T follicular helper cell (primary cell): ENCODE measurements at places on chromosomes 5 and 9.

GRCh38 chr5:52894451-52894850, 94.7 kb upstream of the ITGA2 start:
- no peak for DNase-seq

DNA sequence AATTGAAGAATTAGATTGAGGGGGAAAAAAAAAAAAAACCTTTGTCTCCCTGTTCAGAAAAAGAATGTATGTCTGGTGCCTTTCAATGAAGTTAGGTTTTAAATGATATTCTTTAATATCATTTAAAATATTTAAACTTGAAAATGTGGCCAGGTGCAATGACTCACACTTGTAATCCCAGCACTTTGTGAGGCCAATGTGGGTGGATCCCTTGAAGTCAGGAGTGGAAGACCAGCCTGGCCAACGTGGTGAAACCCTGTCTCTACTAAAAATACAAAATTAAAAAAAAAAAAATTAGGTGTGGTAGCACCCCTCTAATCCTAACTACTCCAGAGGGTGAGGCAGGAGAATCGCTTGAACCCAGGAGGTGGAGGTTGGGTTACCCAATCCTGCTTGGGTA, 111.1 kb upstream of the RASA1 start:
- DNase-seq: no peak

GRCh38 chr5:11595045-11595444, 309.2 kb downstream of the CTNND2 start:
- DNase-seq: no peak

DNA sequence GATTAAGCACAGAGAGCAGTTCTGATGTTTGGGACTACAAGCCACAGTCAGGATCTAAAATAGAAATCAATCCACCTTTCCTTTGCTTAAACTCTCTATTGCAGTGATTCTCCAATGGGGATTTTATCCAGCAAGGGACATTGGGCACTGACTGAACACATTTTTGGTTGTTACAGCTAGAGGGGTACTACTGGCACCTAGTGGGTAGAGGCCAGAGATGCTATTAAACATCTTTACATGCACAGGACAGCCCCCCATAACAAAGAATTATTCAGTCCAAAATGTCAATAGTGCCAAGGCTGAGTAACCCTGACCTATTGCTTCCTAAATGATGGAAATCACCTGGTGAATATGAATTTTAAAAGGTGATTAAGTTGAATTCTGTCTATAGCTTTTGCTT, 12.0 kb downstream of the ZNF622 start:
- DNase-seq: no peak

DNA sequence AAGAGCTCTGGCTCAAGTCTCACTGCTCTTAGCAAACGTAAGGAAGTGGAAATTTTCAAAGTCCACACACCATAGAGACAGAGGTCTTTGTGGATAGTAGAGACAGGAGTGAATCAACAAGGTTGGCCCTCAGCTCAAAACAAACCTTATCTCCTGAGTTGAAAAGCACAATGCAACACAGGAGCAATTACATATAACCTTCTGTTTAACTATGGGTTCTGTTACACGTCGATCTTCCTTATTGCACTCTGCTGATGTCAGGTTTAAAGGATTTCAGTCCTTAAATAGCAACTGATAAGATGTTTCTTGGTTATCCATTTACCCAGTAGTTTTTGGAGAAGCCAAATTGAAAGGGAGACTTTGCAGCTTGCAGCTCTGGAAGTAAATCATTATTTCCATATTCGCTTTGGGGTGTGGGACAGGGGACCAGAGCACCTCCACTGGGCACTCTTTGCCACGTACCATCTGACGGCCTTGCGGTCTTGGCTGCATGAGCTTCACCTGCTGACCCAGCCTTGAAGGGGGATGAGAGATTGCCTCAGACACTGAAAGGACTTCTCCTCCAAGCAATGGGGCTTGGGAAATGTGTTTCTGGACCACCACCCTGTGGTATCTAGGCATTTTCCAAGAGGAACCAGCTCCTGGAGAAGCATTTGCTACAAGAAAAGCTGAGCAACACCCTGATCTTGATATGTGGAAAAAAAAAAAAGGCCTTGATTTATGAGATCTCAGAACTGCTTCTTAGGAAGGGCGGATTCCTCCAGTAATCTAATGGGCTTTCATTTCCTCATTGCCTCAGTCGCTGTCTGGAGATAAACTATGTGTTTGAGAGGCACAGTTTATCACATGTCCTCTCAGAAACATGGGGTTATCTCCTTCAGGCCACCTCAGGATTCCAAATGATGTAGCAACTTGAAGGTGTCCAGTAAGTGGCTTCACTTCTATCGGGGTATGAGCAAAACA, 56.2 kb upstream of the ZNF622 start:
- DNase-seq: no peak

DNA sequence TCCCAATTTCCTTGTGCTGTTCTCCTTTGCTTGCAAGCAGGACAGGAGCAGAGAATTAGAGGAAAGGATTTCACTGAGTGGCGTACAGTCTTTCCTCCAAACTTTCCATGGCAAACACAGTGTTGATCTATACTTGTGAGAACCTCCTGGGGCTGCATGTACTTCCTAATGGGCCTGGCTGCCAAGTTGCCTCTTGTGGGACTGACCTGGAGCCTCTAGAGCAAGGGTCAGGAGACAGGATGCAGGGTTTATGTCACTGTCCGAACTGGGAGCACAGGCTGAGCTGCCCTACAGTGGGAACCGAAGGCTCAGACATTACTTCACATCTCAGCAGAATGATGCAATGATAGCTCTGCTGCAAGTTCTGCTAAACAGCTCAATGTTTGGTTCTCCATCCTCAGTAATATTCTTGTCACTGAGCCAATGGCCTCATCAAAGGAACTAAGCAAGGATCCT, 102.3 kb downstream of the ENC1 start:
- DNase-seq: no peak

GRCh38 chr5:180209137-180209581, at the start of gene RASGEF1C:
RASGEF1C (minus strand) TSS chr5:180209211; CDS start chr5:180138052, 71,159 bp downstream.
- DNase-seq: peak; percentile 43

DNA sequence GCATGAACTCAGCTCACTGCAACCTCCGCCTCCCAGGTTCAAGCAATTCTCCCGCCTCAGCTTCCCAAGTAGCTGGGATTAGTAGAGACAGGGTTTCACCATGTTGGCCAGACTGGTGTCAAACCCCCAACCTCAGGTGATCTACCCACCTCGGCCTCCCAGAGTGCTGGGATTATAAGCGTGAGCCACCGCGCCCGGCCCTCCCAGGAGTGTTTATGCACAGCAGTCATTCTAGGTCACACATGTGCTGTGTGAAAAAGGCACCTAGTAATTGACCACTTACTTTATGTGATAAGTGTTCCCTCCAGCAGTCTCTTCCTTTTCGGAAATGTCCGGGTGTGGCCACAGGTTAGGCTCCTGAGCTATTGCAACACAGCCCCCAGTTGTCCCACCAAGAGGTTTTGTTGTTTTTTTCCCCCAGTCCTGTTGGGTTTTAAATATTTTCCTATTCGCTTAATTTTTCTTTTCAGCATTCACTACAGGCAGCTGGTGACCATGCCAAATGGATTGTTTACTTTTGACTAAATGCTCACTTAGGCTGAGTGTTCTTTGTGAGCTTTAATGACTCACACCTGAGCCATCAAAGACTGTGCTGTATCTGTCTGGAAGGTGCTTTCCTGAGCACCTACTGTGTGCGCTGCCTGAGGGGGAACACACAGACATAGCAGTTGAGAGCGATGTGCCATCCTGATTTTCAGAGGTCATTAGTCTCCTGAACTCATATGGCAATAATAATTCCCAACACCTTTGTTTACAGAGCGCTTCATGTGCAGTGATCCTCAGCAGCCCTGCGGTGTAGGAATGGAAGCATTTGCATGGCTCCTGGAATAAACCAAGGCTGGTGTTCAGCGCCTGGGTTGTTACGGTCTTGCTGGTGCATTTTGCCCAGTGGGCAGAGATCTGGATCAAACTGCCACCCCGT, 94.3 kb downstream of the MVB12B start:
- DNase-seq: no peak

DNA sequence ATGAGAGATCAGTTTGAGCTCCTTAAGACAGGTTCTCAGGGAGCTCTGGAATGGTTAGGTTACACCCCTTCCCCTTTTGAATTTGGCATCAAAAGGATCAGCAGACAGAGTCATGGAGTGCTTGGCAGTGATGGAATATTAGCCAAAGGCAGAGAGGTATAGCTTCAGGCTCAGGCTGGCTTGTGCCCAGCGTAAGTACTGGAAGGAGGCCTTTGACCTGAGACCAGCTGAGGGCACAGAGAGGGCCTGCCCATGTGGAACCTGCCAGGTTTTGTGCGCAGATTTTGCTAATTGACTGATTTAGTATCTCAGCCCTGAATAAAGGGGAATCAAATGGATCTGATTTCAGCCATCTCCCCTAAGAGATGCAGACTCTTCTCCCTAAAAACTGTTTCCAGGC, 81.5 kb downstream of the RGS3 start:
- DNase-seq: no peak

DNA sequence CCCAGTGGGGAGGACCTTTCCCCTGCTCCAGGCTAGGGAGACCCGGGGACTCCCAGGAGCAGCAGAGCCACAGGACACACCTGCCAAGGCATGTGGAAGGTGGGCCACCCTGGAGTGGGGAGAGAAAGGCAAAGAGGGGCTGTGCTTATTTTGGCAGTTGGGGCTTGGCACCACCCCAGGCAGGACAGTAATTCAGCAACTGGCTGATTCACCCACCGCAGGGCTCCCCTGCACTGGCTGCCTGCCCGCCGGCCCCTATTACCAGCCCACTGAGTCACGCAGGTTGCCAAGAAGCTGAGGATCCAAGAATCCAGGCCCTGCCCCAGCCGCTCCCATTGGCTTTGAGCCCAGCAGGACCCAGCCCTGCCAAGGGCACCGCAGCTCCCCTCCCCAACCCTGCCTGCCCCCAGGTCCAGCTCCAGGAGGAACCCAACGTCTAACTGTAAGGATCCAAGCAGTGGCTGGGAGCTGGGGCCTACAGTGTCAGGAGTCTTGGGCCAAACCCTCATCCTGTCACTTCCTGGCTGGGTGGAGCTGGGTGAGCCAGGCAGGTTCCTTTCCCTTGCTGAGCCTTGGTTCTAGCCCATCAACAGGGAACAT, 14.2 kb upstream of the RALGDS start:
- no peak for DNase-seq

GRCh38 chr9:105026451-105026850, 98.5 kb upstream of the ABCA1 start:
- DNase-seq: no peak

DNA sequence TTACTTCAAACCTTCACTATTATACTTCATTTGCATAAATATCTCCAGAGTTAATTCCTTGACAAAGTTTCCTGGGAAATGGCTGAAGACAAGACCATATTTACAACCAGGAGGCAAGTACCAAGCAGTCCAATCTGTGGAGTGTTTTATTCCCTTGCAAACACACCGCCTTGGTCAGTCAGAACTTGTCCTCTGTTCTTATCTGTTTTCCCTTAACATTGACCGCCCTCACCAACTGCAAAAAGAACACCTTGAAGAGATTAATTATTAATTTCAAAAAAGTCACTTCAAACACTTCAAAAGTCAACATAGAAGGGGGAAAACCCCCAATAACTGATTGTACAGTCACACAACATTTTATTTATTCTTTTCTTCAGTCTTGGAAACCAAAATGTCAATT, 269.0 kb upstream of the RGMB start:
- DNase-seq: no peak

- no peak for DNase-seq
Observed at GRCh38 chr5:135541807-135542502, 6.2 kb upstream of the NEUROG1 start.

- no peak for DNase-seq
Observed at GRCh38 chr5:55927861-55928655, 66.7 kb downstream of the IL6ST start.

GRCh38 chr5:147986134-147986757, 77.5 kb upstream of the SPINK5 start:
- no peak for DNase-seq

DNA sequence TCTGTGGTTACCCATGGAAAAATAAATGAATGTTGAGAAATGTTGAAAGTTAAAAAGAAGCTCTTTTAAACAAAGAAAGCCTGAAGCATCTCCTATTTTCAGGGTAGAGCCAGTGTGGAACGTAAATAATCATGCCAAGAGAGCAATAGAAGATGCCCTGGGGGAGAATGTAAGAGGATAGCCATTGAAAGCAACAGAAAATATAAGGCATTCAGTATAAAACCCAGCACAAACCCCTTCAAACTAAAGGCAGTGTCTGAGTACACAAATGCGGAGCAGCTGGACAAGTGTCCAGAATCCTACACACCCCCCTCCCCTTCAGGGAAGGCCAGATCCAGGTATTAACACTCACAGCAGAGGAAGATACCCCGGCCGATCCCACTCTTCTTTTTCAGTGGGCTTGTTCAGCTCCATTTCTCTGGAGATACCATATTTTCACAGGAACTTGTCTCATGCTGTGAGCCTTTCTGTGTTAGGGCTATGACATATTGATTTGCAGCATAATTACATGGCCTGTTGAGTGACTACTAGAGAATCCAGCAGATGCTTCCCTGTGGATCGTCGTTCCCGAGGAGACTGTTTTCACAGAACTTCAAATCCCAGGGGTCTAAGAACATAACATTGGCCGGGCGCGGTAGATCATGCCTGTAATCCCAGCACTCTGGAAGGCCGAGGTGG, 101.2 kb downstream of the PLK2 start:
- DNase-seq: no peak

GRCh38 chr5:79809743-79810142, 120.1 kb downstream of the CMYA5 start:
- DNase-seq: no peak

- no peak for DNase-seq
Observed at GRCh38 chr9:107809871-107810460, 320.4 kb upstream of the KLF4 start.

DNA sequence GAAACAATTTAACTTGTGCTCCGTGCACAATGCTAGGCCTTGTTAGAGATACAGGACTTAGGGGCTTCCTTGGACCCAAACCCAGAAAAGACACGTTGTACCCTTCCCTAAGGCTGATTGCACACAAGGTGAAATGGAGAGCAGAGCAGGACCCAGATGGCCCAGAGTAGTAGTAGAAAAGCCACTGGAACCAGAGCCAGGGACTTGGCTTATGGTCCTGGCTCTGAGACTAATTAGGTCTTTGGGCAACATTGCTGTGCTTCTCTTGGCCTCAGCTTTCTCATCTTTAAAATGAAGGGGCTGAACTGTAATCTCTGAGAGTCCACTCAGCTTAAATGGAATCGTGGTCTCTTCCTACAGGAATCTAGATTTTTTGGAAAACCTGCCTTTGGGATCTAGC, 42.3 kb downstream of the EBF1 start:
- no peak for DNase-seq

DNA sequence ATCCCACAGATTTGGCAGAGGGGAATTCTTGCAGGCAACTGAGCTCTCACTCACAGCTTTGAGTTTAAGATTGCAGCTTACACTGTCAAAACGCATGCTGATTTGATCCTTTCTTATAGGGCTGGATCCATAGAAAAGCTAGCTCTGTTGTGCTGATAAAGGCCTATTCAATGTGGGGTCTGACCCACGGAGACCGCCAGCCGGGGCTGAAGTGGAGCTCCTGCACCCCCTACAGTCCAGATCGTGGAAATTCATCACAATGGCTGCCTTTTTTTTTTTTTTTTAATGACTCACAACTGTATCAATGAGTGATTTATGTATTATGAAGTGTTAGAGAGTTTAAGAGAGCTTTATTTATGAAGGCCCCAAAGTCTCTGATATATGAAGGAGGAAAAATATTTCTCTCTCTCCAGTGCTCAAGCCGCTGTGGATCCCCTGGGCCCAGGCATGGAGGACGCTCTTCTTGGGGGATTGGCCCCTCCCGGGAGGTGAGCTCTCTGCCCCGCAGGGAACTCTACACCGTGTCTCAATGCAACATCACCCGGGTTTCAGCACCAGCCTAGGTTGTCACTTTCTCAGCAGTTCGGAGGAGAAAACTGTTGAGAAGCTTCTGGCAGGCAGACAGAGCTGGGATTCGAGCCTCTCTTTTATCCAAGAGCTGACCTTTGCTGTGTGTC, 700.2 kb downstream of the IRX1 start:
- DNase-seq: no peak
